ENCODE measurements at places on chromosomes 11 and 22.

- no peak for DNase-seq
Measured at GRCh38 chr11:17645190-17645970, 74.0 kb upstream of the MYOD1 start.

DNA sequence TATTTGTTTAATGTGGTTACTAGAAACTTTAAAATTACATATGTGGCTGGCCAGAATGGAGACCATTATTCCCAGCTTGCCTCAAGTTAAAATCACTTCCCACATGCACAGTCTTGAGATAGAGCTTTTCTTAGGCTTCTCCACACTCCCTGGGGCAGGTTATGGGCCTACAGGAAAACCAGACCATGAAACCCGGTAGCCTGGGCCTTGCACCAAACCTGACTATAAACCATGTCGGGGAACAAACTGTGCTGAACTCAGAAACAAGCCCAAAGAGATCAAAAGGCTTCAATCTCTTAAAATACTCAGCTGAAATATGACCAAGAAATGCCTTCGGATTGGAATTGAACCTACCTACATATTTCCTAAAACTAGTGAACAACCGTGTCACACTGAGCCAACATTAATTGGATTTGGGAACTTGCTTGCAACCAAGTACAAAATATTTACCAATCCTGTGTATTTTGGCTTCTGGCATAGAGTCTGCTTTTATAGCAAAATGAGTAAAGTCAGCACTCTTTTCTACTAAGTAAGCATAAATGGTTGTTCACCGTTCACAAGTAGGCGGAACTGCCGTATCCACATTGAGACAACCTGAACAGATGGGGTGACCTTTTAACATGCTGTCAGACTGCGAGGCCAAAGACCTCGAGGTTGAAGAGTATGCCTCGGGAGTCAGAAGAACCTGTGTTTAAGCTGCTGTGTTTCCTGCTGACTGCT lies 199.5 kb downstream of the FAM76B start:
- no peak for DNase-seq

GRCh38 chr22:45462034-45462655 lies 40.5 kb upstream of the FBLN1 start:
- no peak for DNase-seq

DNA sequence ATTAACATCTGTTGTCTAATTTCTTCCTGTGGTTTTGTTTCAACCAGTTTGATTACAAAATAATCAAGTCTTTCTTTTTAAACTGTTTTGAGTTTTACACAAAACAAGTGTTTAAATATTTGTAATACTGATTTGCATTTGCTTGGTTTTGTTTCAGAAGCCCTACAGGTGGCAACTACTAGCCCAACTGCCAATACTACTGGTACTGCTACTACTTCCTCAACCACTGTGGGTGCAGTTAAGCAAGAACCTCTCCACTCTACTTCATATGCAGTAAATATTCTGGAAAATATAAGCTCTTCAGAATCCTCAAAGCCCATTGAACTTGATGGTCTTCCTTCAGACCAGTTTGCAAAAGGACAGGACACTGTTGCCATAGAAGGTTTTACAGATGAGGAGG lies 61.1 kb downstream of the QSER1 start:
- no peak for DNase-seq

- DNase-seq = no peak
Measured at GRCh38 chr22:49042066-49042465, 785.6 kb downstream of the BRD1 start.

DNA sequence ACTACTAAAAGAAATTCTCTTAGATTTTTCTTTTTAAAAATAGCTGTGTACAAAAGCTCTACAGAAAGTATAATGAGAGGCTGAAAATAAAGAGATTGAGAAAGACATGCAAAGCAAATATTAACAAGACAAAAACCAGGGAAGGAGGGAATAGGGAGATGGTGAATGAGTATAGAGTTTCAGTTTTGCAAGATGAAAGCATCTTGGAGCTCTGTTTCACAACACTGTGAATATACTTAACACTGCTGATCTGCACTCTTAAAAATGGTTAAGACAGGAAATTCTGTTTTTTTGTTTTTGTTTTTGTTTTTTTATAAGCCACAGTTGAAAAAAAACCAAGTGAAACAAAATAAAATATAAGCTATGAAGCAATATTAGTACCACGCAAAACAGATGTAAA lies 5.5 kb downstream of the TMEM218 start:
- no peak for DNase-seq

Data from activated T-cell treated with anti-CD3 and anti-CD28 coated beads, Interleukin-2, amount 50 U/mL, for 48 hours (primary cell).